Mammary epithelial cell (primary cell): ENCODE measurements at places on chromosomes 3 and 15. TPM values are rescaled to one million over a fixed set of nuclear protein-coding genes. Genes with fewer than 3 reads are reported as not detected.
A peak's percentile ranks its signal among the peaks of the same experiment; 100 is the strongest.

Gene SNX33
- polyA plus RNA-seq = 24.0 TPM

Gene GRK7
- polyA plus RNA-seq = not detected

Gene TSC22D2
- 8.3 TPM for polyA plus RNA-seq

GRCh38 chr15:70605606-70606410, 157.6 kb downstream of the UACA start:
- no peak for DNase-seq

Gene TIMP4
- polyA plus RNA-seq = not detected

DNA sequence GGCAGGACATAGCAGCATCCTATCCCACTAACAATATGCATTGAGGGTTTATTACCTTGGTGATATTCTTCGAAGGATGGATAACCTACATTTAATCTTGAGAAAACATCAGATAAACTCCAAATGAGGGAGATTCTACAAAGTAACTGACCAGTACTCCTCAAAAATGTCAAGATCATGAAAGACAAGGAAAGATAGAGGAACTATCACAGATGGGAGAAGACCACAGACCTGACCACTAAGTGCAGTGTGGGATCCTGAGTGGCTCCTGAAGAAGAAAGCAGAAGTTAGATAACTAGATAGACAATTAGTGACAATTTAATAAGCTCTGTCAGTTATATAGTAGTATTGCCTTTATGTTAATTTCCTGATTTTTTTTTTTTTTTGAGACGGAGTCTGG, 17.7 kb upstream of the CGNL1 start:
- no peak for DNase-seq

DNA sequence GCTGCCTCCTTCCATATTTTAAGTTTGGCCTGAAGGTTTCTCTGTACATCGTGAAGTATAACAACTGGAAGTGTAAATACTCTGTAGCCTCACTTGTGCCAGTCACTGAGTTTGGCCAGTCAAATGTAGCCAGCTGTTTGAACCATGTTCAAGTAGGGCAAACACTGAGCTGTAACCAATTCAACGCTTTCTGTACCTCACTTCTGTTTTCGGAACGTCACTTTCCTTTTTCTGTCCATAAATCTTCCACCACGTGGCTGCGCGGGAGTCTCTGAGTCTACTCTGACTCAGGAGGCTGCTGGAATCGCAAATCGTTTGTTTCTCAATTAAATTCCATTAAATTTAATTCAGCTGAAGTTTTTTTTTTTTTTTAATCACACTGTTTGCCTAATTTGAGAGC, 88.8 kb upstream of the RARB start:
- no peak for DNase-seq

- no peak for DNase-seq
These were observed 859.6 kb downstream of the EPHA3 start for GRCh38 chr3:89966877-89967665.

Gene ADAMTS9
- polyA plus RNA-seq = 0.31 TPM

GRCh38 chr3:33377931-33378330, 62.3 kb downstream of the UBP1 start:
- DNase-seq = peak; percentile 69

DNA sequence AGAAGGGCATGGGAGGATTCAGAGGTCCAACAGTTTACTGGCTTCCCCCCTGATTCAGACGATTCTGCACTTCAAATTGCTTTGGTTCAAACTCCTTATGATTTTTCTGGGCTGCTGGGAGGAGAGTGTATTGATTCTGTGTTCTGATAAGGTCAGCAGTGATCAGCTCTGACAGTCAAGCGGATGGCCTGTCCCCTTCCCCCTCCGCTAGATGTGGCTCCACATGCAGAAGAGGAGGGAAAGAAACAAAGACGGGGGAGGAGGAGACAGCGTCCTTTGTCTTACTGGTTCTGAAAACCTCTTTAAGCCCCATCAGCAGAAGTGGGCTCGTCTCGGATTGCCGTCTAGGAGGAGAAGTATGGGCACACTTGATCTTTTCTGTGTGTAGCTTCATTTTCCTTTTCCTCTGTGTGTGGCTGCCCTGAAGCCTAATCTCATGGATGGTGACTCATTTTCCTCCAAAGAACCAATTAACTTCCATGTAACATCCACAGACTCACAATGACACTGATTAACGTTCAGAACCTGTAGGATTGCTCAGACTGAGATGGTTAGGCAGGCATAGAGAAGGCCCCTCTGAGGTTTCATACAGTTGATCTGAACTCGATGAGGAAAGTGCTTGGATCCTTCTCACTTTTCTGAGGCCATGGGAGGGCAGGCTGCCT, 162.4 kb upstream of the PPP2R3A start:
- peak; percentile 8 for DNase-seq

Gene HTR3E
- not detected for polyA plus RNA-seq

Gene SECISBP2L
- 6.8 TPM for polyA plus RNA-seq

DNA sequence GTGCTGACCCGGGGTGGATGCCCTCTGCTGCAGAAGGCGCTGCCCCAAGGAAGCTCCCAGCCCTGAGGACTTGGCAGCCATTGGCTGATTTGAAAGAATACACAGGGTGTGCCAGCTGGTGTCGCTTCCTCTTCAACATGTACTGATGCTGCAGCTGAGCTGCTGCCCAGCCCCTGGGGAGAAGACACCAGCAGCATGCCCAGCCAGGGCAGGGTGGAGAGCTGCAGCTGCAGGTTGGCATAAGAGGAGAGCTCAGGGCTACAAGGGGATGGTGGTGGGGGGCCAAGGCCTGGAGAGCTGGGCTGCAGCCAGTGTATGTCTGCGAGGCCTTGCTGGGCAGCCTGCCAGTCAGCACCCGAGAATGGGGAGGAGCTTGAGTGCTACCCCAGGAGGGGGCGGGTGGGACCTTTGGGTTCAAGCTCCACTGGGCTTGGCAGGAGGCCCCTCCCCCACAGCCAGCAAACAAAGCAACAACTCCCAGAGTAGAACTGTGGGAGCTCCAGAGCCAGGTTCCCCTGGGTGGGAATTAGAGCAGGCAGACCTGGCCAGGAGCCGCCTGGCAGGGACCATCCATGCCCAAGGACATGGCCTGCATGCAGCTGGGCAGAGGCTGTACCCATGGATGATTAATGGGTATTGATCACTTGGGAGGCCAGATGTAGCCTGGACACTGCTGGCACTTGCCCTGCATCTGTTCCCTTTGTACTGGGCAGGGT, 9.2 kb upstream of the SEMA4B start:
- DNase-seq = peak; percentile 60

DNA sequence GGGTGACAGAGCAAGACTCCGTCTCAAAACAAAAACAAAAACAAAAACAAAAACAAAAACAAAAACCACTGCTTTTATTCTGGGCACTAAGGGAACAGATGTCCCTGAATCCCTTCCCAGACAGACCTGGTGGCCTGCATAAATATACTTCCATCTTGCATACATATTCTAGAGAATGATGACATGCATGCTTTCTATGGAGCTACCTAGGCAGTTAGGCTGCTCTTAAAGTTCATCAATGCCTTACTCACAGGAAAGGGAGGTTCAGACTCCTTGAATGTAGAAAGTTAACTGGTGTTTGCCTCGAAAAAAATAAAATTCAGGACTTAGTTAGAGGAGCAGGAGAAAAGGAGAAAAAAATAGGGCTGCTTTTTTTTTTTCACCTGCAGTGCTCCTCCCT, 72.6 kb downstream of the C3orf38 start:
- no peak for DNase-seq

Gene RETNLB
- polyA plus RNA-seq = not detected

Gene KIF15
- polyA plus RNA-seq = 3.8 TPM

Gene ZNF774
- polyA plus RNA-seq = 2.2 TPM

Gene PYGO1
- 0.19 TPM for polyA plus RNA-seq
